ENCODE measurements at places on chromosomes 5 and 9.

DNA sequence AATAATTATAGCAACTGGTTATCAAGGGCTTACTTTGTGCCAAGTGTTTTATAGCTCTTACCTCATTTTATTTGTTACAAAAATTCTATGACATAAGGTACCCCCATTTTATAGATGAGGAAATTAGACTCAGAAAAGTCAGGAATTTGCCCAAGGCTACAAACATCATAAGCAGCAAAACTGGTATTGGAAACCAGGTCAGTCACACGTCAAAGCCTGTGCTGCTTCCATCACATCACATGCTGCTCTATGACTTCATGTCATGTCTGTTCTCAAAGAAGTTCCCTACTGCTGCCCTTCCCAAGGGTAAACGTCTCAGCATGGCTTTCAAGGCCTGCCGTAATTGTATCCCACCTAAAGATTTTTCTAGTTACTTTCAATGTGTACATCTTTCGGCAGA is 6.9 kb upstream of the KIF2A start:
- DNase-seq: no peak

GRCh38 chr5:107783551-107783950 is 112.8 kb upstream of the EFNA5 start:
- DNase-seq: no peak

DNA sequence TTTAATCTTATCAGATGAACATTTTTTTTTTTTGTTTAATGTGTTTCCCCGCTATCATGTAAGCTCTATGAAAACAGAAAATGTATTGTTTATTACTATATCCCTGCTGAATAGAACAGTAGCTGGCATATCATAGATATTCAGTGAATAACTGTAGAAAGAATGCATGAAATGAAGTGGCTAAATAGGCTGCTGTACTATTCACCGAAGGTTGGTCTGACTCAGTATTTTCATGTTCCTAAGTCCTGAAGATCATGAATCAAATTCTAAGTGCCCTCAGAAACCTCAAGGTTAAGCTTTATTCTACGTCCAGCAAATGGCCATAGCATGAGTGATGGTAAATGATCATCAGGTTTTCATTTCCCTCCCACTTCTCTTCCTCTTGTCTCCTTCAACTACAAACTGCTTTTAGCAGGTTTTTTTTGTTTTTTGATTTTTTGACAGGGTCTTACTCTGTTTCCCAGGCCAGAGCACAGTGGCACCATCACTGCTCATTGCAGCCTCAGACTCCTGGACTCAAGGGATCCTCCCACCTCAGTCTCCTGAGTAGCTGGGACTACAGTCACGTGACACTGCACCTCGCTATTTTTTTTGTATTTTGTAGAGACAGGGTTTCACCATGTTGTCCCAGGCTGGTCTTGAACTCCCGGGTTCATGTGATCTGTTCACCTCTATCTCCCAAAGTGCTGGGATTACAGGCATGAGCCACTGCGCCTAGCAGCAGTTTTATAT is 19.1 kb upstream of the ZFAND5 start:
- DNase-seq: no peak

- no peak for DNase-seq
Observed at GRCh38 chr5:81761270-81761669, 10.4 kb upstream of the SSBP2 start.

- no peak for DNase-seq
Observed at GRCh38 chr5:58407042-58407719, 52.7 kb downstream of the PLK2 start.

DNA sequence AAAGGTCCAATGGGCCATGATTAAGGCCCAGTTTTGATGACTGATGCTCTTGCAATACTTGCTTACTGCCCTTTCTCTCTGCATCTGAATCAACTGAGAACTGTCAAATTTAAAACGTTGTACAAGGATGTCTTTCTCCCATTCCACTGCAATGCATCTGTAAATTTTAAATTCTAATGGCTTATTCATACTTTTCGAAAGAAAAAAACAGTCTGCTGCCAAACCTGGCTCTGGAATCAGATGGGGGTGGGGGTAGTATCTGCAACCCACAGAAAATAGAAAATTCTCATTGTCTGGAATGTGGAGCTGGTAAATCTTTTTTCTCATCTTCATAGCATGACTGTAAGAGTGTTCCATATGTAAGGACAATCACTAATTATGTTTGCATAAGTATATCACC is 371.8 kb upstream of the RFX3 start:
- DNase-seq: no peak

GRCh38 chr9:128917151-128917849 is 3.5 kb upstream of the PHYHD1 start:
- no peak for DNase-seq

GRCh38 chr5:55062039-55062779 is 38.2 kb downstream of the GZMK start:
- DNase-seq: no peak

DNA sequence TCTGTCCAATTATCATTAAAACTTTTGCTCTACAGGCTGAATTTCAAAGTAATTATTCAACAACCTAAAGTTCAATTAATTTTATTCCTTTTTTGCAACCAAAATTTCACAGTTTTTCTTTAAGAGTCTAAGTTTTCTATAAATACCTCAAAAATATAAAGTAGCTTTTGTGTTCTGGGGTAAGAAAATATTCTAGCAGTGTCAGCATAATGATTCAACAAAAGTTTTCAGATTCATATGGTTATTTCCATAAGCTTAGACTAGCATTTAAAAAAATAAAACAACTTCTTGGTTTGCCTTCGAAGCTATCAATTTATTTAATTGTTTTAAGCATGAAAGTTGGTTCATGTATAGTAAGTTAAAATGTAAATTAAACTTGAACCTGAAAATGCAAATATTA is 1962.3 kb upstream of the CDH6 start:
- no peak for DNase-seq

- DNase-seq: no peak
Observed at GRCh38 chr5:142091012-142091411, 17.6 kb upstream of the NDFIP1 start.

DNA sequence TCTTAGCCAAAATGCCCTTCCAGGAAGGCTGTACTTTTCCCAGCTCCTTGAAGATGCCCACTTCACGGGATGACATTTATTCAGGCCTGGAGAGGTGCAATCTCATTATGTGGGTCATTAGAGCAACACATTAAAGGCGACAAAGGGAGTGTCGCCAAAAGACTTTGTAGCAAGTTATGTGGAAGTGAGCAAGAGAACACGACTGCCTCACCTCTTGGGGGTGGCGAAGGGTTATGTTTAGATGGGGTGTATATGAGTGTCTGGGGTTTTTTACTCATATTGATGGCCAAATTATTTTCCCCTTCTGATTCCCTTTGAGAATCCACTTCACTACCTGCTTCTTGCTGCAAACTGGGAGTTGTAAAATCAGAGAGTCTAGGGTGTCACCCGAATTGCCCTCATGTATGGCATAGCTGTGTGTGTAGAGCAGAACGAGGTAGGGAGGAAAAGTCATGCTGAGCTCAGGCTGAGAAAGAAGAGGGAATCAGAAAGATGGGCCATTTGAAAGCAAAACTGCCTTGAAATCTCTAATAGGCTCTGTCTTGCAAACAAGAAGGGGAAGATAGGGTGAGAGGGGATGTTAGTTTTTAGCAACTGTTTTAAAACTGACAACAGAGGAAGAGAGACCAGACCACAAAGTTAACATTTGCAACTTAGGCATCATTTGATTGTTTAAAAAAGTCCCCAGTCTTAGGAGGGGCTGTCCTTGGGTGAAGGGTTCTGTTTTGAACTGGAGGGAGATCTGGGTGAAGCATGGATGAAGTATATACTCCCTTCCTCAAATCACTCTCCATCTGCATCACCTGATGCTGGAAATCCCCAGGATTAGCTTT is 97.1 kb upstream of the IL12B start:
- no peak for DNase-seq

DNA sequence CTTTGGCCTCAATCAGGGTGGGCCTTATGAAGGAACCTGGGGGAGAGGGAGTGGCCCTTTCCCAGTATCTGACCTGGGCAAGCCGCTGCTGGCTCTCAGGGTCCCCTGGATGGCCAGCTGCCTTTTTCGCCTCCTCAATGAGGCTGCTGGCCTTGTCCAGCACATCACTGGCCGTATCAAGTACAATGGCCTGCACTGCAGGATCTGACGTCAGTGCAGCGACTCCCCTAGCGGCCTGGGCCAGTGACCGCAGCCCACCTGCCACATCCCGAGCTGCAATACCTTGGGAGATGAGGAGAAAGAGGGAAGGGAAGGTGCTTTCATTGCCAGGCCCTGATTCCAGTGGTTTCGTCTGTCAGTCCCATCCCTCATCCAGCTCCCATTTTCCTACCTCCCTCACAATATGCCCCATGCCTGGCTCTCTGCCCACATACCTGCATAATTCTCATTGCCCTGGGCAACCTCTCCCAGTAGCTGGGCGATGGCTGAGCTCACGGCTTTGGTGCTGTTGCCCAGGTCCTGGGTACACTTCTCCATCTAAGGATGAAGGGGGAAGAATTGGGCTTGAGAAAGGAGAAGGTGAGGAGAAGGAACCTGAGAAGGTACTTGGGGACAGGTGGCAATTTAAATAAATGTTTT is 19.1 kb downstream of the TLN1 start:
- no peak for DNase-seq

DNA sequence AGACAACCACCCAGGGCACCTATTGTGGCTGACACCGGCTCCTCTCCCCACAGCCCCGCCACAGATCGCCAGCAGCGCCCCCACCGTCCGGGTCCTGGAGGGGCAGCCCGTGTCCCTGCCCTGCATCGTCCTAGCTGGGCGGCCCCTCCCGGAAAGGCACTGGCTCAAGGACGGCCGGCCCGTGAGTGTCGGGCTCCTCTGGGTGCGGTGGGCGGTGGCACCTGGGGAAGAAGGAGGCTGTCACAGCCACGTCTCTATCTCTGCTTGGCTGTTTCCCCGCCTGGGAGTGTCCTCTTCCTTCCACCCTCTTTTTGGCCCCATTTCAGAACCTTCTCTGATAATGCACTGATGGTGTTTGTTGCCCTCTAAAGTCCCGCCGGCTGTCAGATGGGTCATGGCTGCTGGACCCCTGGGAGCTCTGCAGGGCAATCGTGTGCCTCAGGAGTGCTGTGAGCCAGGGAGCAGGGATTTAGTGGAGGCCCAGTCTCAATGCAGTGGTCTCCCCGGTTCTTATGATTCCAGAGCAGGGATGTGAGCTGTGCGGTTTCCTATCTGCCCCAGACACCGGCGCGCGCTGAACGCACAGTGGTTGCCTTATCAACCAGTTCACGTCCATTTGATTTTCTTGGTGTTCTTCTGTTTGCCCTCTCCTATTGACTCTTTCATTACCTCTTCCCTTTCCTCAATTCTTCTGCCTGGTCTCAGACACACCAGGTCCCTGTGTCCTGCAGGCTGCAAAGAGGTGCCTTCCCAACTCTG is 55.3 kb downstream of the HMCN2 start:
- peak; percentile 51 for DNase-seq

DNA sequence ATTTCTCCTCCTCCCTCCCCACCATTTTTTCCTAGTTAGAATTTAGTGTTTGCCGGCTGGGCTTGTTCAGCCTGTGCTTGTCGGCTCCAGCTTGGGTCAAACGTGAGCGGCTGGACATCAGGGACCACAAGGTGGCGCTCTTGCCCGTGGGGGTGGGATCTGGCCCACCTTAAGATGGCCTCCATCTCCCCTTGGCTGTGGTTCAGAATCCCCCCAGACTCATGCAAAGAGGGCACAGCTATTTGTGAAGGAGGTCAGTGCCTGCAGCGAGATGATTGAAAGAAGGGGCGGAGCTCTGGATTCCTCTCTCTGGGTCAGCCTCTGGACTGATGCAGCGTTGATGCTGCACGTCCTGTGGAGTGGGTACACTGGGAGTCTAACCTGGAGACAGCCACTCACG is 283.3 kb upstream of the TUT7 start:
- DNase-seq: peak; percentile 84

Measured in nephron progenitor cell (in vitro differentiated cells).